ENCODE measurements at places on chromosomes 7 and 10. TPM values are rescaled to one million over a fixed set of nuclear protein-coding genes. Genes with fewer than 3 reads are reported as not detected.

DNAH11 gene
- 0.94 TPM for total RNA-seq

OR2A12 gene
- total RNA-seq: not detected

IL2RA gene
- 2.2 TPM for total RNA-seq

ZEB1 gene
- total RNA-seq: 58.3 TPM

DNAJC12 gene
- total RNA-seq: 1.8 TPM

PHYH gene
- 28.4 TPM for total RNA-seq

PDE6C gene
- not detected for total RNA-seq

TMEM270 gene
- total RNA-seq: not detected

TAS2R40 gene
- not detected for total RNA-seq

CDHR1 gene
- 1.5 TPM for total RNA-seq

CUTC gene
- 18.9 TPM for total RNA-seq
